Kidney glomerular epithelial cell (primary cell): ENCODE measurements at places on chromosomes 5 and 9.

DNA sequence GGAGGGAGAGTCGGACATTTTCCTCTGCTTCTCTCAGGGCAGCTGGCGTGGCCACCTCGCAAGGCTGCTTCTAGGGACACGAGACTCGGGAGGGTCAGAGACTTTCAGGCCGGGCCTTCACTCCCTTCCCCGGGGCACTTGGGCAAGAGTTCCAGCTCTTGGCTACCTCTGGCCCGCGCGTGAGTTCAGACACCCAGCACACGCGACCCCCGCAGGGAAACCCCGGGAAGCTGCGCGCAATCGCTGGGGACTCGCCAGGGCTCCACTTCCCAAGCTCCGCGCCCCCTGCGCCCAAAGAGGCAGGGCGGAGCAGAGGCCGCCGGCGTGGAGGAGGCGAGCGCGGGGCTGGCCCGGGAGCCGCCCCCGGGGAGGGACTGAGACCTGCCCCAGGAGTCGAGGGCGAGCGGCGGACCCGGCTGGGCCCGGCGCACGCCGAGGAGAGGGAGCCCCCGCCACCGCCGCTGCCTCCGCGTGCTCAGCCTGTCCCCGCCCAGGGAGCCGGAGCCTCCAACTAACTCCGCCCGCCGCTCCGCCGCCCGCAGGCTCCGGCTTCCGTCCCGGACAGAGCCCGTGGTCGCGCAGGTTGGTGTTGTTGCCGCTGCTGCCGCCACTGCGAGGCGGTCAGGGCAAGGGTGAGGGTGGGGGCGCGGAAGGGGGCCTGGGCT, at the start of gene PAM:
Gene PAM, plus strand, starts transcription at position 539 of the 665 bp plus-strand sequence. CDS start 110,891 bp downstream, outside the sequence.
- peak; percentile 68 for DNase-seq

DNA sequence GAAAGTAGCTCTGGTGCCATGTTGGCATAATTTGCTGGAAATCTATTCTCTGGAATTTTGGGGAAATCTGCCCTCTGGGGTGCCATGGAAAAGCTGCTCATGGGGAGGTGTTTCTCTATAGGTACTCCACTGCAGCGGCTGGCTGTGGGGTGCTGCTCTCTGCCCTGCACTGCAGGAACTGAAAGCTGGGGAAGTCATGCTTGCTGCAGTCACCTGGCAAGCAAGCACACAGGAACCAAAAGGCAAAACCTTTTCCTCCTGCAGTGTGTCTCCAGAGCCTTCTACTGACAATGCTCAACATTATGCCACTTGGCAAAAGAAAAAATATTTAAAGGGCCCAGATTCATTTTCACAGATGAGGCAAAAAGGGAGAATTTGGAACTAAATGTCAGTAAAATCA, 25.8 kb upstream of the CARNMT1 start:
- DNase-seq = no peak

GRCh38 chr5:80502800-80503199, 14.9 kb downstream of the FAM151B start:
- DNase-seq = no peak

- no peak for DNase-seq
These were observed 341.8 kb upstream of the KIF2A start for GRCh38 chr5:61964201-61964600.

- DNase-seq = no peak
These were observed 65.7 kb upstream of the MARCHF11 start for GRCh38 chr5:16245249-16245648.

DNA sequence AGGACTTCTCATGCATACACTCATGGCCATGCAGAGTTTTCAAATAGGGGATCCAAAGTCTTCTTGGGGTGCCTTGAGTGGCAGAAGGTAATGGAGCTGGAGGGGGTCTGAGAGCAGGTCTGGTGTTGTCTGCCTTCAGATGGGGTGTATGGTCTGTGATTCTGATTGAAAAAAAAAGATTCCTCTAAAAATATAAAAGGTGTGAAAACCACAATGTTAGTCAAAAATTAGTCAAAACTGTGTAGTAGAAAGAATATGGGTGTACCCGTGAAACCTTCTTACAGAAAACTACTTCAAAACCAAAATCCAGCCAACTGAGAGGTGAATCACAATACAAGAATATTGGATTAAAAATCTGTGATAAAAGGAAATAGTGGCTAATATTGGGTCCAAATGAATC, 20.1 kb downstream of the DOCK2 start:
- DNase-seq = no peak

DNA sequence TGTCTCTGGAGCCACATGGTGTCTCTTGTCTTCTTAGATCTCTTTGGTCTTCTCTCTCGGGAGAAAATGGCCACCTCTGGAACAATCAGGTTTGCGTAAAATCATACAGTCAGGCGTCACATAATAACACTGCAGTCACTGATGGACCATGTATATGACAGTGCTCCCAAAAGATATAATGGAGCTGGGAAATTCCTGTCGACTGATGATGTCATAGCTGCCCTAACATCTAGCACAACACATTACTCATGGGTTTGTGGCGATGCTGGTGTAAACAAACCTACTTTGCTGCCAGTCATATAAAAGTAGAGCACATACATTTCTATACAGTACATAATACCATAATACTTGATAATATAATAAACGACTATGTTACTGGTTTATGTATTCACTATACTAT, 30.1 kb upstream of the RAI14 start:
- DNase-seq = peak; percentile 24

DNA sequence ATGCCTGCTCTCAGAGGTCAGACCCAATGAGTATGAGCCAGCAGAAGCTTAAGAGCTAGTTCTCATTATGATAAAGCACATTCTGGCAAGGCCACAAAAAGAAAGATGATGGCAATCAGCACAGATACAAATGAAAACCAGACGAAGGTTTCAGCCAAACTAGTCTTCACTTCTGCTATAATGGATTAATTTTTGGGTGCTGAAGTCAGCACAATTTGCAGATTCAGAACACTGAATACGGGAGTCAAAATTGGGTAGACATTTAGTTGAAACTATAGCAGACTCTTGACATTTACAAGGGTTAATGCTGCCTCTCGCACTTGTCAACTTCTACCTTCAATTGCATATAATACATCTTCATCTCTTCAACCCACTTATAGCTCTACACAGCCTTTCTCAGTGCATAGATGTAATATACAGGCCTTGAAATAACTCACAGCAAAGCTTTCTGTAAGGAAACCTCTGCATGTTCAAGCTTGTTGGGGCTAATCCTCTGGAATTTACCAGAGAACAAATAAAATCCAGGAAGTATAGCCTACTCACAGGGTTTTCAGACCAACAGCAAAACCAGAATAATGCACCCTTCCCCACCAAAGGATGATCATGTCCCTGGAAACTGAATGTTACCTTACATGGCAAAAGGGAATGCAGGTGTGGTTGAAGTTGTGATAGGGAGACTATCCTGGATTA, 77.1 kb downstream of the BAAT start:
- no peak for DNase-seq

GRCh38 chr5:139051392-139051791, 146.8 kb downstream of the SIL1 start:
- DNase-seq = no peak

GRCh38 chr5:97844797-97845196, 661.8 kb upstream of the RIOK2 start:
- no peak for DNase-seq

DNA sequence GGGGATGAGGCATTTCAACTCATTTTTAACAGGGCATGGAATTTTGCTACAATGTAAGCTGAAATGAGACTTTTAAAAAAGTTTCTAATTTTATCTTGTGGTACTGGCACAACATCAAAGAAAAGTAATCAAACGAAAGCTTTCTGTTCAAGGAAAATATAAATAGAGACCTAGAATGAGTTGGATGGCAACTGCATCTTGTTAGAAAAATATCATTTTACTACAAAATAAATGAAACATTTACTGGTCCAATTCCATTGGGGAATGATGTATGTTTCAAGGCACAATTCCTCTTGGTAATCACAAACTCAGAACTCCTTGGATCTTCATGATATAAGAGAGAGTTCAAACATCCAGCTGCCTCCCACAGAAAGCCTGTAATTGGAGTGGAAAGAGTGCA, 102.8 kb downstream of the HMHB1 start:
- DNase-seq = no peak

GRCh38 chr5:128665747-128666355, 127.8 kb upstream of the FBN2 start:
- DNase-seq = no peak

- DNase-seq = no peak
These were observed 1208.2 kb upstream of the C9orf72 start for GRCh38 chr9:28781481-28781880.

DNA sequence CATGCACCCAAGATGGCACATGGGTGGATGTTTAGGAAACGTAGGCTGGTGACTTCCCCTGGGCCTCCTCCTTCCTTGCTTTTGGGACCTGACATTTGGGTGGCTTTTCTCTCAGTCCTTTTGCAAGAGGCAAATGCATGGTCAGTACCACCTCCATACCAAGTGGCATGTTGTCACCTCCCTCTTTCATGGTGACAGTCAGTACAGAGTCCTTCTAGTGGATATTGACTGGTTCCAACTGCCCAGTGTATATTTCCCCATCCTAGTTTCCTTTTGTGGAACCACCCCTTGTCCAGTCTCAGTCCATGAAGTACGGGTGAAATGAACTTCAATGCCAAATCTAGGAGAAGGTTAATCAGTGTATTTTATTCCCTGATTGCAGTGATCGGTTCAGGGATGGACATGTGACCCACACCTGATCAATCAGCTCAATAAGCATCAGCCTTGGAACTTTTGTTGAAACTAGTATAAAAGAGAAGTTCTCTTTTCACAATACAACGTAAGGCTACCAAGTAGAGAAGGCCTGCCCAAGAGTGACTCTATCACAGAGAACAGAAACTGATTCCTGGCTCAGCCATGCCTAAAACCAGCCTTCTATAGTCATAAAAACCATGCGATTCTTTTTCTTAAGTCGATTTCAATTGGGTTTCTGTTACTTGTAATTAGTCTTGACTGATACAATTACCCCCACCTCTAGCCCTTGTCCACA, 143.4 kb upstream of the KLF9 start:
- no peak for DNase-seq

GRCh38 chr9:81682797-81683196, 6.5 kb downstream of the TLE1 start:
- no peak for DNase-seq

GRCh38 chr9:133741716-133742115, 3.6 kb upstream of the SARDH start:
- DNase-seq = no peak

DNA sequence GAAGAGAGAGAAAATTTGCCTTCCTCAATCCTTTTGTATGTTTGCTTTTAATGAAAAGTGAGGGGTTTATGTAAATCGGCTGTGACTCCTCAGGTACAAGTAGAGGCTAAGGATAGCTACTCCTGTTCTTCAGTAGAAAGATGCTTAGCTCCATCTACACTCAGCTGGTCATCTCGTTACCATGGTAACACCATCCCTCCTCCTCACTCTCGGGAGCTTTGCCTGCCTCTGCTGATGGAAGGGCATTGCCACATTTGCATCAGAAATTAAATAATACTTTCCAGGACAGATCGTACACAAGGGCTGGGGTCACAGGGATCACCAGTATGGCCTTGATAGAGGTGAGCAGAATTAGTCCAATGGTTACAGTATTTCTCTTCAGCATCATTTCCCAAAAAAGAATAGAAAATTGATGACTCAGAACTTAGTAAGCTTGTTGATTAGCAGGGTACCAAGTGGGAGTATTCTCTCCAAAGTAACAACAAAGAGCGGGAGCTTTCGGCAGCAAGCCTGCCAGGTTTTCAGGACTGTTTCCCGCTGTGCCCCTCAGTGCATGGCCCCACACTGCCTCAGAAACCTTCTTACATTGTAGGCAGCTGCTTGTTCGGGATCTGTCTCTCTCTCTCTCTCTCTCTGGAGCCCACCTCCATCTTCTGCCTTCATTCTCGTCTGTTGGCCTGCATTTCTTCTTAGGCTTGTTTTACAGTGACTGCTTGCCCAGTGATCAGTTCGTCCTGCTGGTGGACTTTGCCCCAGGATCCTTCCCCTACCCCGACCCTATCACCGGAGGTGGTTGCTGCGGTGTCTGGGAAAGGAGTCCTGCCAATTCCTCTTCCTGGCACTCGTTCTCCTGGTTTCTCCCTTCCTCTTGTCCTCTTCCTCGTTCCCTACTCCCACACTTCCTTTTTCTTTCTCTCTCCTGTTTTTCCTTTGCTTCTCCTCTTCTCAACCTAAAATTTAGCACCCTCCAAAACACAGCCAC, 51.9 kb upstream of the SNAPC3 start:
- no peak for DNase-seq

GRCh38 chr9:130107955-130108354, 54.2 kb downstream of the GPR107 start:
- no peak for DNase-seq

GRCh38 chr5:179044765-179045164, 15.4 kb upstream of the ZNF354C start:
- no peak for DNase-seq

DNA sequence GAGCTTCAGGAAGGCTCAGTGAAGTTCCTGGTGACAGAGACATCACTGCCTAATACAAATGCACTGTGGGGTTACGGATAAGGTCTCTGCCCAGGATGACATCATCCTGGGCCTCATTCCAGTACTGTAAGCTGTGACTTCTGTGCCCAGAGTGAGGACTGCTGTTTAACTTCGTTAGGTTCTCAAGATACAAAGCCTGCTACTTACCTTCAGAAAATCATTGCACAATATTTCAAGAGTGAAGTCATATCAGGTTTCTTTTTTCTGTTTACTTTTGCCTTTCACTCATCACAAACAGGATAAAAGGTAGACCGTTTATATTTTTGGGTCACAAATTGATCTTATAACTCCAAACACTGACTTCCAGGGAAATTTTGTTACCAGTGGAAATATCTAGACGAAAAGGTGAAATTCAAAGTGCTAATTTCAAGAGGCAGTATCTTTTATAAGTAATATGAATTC, 241.2 kb downstream of the PIK3R1 start:
- peak; percentile 88 for DNase-seq

DNA sequence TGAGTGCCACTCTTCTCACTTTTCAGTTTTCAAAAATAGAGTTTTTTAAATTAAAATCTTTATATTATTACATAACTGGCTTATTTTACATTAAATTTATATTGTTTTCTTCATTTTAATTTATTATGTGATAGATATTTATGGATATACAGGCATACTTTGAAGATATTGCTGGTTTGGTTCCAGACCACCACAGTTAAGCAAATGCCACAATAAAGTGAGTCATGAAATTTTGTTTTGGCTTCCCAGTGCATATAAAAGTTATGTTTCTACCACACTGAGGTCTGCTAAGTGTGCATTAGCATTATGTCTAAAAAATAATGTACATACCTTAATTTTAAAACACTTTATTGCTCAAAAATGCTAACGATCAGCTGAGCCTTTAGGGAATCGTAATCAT, 47.4 kb downstream of the NDUFS4 start:
- DNase-seq = no peak

GRCh38 chr5:32231241-32231640, 57.1 kb upstream of the GOLPH3 start:
- no peak for DNase-seq

- DNase-seq = peak; percentile 36
These were observed 108.5 kb downstream of the DOCK2 start for GRCh38 chr5:169745441-169746146.

GRCh38 chr5:8048920-8049319, 180.0 kb downstream of the MTRR start:
- no peak for DNase-seq

GRCh38 chr5:177256296-177256695, 47.2 kb downstream of the RAB24 start:
- DNase-seq = no peak

GRCh38 chr9:98709968-98710965, 1.5 kb upstream of the GABBR2 start:
- peak; percentile 1 for DNase-seq
